HT1080 (cell line): ENCODE measurements at places on chromosomes 5 and 9. TPM values are rescaled to one million over a fixed set of nuclear protein-coding genes. Genes with fewer than 3 reads are reported as not detected.

Gene SAPCD2
- total RNA-seq: 58.5 and 69.2 TPM in 2 replicates

Gene SAP30L
- 40.4 and 49.5 TPM in 2 replicates for total RNA-seq

Gene CRB2
- not detected in 2 replicates for total RNA-seq

Gene ARID3C
- total RNA-seq: not detected in 2 replicates

Gene PCDHA13
- total RNA-seq: not detected in 2 replicates

Gene ENHO
- 5.0 TPM in 2 replicates for total RNA-seq

Gene MYORG
- 3.1 and 3.5 TPM in 2 replicates for total RNA-seq

Gene CDKN2B
- total RNA-seq: not detected in 2 replicates

Gene PCDHGB6
- total RNA-seq: 0.10 and 0.20 TPM in 2 replicates

Gene SEMA4D
- total RNA-seq: 5.0 and 10.5 TPM in 2 replicates

Gene CCDC171
- 0.77 and 0.80 TPM in 2 replicates for total RNA-seq

Gene SLC25A2
- total RNA-seq: not detected in 2 replicates

Gene EDIL3
- 2.4 and 3.0 TPM in 2 replicates for total RNA-seq

Gene FAM163B
- total RNA-seq: not detected in 2 replicates

Gene SPATA31D4
- total RNA-seq: not detected in 2 replicates

Gene NR4A3
- total RNA-seq: 0.03 and 0.23 TPM in 2 replicates

Gene SREK1IP1
- total RNA-seq: 5.6 and 7.6 TPM in 2 replicates

Gene RNF180
- 3.4 and 5.9 TPM in 2 replicates for total RNA-seq

Gene STKLD1
- not detected in 2 replicates for total RNA-seq

Gene KCNMB1
- not detected in 2 replicates for total RNA-seq

Gene GBGT1
- 0.13 and 0.21 TPM in 2 replicates for total RNA-seq

Gene ATOSB
- total RNA-seq: 10.9 and 13.9 TPM in 2 replicates

Gene C5orf15
- total RNA-seq: 57.6 and 64.7 TPM in 2 replicates

Gene PTGS1
- total RNA-seq: 0.07 and 0.24 TPM in 2 replicates

Gene SPINK13
- total RNA-seq: 0.30 TPM in 1 of 2 replicates, not detected in the other

Gene CTXN3
- total RNA-seq: not detected in 2 replicates

Gene TAF11L3
- total RNA-seq: not detected in 2 replicates

Gene TAS2R1
- total RNA-seq: not detected in 2 replicates

Gene COL15A1
- total RNA-seq: 0.13 and 0.14 TPM in 2 replicates

Gene IFNK
- total RNA-seq: not detected in 2 replicates

Gene C9orf85
- total RNA-seq: 15.9 and 19.4 TPM in 2 replicates

Gene PCDHB8
- total RNA-seq: not detected in 2 replicates

Gene SNCAIP
- total RNA-seq: 3.6 and 6.5 TPM in 2 replicates

Gene CYSRT1
- 1.1 and 1.4 TPM in 2 replicates for total RNA-seq

Gene ITGA2
- 60.9 and 76.0 TPM in 2 replicates for total RNA-seq
